ENCODE measurements at places on chromosomes 16 and 17.

- no peak for DNase-seq
These were observed 7.5 kb upstream of the CDH5 start for GRCh38 chr16:66359012-66359411.

GRCh38 chr17:47179141-47179540, 10.0 kb downstream of the CDC27 start:
- no peak for DNase-seq

DNA sequence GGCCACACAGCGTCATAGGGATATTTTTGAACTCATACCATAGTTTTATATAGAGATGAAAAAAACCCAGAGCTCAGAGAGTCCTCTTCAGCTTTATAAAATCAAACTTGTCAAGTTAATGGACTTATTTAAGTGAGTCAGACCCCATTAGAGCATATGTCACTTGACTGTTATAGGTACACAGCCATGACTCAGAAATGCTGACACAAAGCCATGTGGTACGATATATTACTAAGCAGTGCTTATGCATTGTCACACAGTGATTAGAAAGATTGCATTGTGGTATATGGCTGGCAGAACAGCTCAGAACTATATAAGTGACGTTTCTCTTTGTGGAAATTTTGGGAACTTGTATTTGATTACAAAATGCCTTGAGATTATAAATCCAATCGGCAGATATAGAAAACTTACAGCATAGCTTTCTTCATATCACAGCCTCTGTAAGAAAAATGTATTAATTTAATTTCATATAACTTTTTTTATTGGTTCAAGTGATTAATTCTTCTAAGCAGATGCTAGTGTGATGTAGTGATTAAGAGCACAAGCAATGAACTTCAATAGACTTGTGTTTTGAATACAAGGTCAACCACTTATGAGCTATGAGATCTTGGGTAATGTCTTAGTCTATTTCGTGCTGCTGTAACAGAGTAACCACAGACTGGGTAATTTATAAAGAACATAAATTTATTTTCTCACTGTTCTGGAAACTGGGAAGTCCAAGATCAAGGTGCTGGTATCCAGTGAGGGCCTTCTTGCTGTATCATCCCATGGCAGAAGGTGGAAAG, 25.8 kb upstream of the GINS3 start:
- no peak for DNase-seq

DNA sequence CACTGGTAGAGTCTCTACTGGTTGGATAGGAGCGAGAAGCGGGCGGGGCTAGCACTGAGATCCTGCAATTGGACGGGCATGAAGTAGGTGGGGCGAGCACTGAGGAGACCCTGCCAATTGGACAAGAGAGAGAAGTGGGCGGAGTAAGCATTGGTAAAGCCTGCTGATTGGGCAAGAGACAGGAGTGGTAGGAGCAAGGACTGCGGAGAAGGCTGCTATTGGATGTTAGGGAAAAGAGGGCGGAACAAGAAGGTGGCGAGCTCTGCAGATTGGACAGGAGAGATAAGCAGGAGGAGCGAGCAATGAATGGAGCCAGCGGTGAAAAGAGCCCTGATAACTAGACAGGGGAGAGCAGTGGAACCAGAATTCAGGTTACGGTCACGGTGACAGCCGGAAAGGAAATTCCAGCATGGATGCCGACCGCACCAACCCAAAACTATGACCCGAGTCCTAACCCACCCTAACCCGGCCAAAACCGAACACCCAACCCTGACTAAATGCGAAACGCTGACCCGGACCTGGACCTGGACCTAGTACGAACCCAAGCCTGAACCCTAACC, 4.8 kb downstream of the SCGB1C2 start:
- no peak for DNase-seq

GRCh38 chr17:11204991-11205390, 36.0 kb upstream of the SHISA6 start:
- no peak for DNase-seq

DNA sequence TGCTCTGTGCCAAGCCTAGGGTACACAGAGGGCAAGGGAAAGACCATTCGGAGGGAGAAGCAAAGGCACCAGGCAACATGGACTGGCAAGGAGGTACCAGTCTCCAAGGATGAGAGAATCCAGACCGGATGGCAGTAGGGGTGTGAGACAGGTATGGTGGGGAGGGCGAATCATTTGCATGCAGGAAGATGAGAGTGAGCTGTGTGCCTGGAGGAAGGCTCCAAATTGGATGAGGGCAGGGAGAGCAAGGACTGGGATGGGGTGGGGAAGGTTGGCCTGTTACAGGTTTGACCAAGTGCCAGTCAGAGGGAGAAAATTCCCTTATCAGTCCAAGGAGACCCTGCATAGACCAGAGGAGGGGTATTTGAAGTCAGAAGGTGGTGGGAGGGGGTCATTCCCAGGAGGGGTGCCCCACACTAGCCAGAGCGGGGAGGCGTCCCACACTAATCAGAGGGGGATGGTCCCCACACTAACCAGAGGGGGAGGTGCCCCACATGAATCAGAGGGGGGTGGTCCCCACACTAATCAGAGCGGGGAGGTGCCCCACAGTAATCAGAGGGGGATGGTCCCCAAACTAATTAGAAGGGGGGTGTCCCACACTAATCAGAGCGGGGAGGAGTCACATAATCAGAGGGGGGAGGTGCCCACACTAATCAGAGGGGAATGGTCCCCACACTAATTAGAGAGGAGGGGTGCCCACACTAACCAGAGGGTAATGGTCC, 737 bp downstream of the CANT1 start:
- DNase-seq, result no peak

DNA sequence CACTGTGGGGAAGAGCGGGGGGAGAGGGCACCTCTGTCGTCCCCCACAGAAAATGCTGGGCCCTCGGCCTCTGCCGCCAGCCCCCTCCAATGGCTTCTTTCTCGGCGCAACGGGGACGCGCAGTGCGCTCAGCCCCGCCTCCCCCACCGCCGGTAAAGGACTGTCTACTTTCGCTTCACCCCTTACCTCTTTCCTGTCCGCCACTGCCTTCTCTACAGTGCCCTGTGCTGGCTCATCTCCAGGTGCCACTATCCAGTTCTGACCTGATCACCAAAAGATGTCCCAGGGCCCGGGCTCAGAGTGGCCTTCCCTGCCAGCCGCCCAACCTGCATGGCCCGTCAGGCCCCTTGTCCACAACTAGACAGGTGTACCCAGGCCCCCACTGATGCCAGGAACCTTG, 7.3 kb downstream of the ENDOV start:
- no peak for DNase-seq

GRCh38 chr17:15651583-15652110, 32.1 kb upstream of the FBXW10B start:
- DNase-seq, result peak; percentile 4

GRCh38 chr17:70172923-70173322, 3.6 kb downstream of the KCNJ2 start:
- DNase-seq, result no peak

- no peak for DNase-seq
These were observed 58.2 kb downstream of the TK2 start for GRCh38 chr16:66491716-66492064.

DNA sequence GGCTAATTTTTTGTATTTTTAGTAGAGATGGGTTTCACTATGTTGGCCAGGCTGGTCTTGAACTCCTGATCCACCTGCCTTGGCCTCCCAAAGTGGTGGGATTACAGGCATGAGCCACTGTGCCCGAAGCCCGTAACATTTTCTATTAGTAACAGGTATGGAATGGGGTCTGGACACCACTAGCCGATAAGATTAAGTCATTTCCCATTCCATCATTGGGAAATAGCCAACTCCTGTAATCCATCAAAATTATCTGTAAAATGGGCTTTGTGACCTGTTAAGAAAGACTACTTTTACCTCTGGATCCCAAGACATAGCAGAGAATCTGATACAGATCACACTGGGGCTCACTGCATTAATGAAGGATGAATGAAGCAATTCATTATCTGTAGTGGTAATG, 3.9 kb upstream of the LUC7L3 start:
- no peak for DNase-seq

DNA sequence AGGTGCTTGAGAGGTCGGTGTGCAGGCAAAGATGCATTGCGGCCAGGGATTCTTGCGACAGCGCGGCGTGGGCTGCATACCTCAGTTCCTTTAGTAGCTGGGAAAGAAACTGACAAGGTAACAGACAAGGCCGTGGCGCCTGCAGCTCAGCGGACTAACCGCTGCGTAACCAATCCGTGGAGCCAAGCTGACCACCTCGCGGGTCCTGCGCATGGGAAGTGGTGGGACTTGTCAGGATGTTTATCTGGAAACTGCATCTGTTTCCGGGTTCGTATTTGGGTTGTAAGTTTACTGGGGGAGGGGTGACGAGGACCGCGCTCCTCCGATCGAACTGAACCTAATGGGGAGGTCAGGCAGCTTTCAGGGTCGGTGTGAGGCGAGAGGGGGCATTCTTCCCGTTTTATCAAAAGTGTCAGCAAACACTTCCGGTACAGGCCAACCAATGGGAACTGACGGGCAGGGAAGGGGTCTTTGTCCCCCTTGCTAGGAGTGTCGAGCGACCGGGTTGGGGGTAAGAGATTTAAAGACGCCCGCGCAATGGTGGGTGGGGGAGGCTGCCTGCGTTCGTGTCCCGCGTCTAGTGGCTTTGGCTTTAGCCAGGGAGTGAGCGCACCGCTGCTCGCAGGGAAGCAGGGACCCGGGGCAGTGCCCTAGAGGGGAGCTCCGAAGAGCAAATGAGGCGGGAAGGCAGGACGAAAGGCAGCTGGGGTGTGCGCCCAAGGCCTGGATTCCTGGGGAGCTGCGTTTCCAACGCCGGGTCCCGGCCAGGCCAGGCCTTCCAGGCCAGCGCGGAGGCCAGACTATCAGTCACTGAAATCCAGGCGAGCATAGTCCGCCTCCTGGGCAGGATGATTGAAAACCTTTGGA, 7.0 kb downstream of the IRX6 start:
- DNase-seq, result no peak

DNA sequence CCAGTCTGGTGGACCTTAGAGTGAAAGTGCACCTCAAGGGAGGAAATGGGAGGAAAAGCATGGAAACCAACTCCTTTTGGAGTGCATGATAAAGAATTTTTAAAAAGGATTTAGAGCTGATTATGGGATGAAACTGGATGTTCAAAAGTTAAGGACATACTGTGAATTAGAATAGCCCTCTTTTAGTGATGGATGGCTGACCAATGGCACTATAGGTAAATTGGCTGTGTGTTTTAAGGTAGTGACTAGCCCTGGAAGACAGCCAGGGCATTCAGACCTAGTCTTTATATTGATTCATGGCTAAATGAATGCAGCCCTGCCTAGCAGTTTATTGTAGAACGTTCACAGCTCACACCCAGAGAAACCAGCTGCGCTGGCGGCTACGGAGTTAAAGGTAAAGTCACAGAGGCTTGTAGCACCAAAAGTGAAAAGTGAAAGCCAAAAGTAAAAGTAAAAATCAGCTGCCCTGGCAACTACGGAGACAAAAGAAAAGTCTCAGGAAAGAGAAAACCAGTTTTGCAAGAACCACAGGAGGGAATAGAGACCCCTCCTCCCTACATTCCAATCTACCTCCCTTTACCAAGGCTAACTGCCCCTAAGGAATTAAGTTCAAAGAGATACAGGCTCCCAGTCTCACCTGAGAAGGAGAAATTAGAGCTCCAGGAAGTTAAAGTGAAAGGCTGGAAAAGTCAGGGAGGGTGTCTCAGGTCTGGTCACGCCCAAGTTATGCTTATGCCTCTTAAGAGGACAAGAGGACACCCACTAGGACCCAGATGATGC, 21.8 kb downstream of the ACSM1 start:
- peak; percentile 23 for DNase-seq

GRCh38 chr17:57956291-57957119, 1.3 kb upstream of the CUEDC1 start:
- no peak for DNase-seq

DNA sequence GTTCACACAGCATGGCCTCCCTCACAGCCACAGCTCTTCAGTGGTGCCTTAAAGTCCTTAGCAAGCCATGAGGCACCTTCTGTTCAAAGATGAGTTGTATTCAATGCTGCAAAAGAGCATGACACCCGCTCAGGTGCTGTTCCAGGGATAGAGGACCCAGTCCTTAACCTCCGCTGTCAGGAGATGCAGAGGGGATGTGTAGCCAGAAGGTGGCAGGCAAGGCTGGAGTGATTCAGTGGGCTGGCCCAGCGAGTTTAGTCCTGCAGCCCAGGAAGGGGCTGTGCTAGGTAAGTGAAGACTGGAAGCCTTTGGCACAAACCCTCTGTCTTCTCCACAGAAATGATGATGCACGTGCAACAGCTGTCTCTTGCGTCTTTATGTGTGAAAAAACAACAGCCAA, 25.0 kb upstream of the ADAM11 start:
- no peak for DNase-seq

- no peak for DNase-seq
These were observed 23.8 kb downstream of the ARHGAP17 start for GRCh38 chr16:24991349-24991748.

GRCh38 chr16:72921106-72921505, 126.8 kb downstream of the ZFHX3 start:
- no peak for DNase-seq

DNA sequence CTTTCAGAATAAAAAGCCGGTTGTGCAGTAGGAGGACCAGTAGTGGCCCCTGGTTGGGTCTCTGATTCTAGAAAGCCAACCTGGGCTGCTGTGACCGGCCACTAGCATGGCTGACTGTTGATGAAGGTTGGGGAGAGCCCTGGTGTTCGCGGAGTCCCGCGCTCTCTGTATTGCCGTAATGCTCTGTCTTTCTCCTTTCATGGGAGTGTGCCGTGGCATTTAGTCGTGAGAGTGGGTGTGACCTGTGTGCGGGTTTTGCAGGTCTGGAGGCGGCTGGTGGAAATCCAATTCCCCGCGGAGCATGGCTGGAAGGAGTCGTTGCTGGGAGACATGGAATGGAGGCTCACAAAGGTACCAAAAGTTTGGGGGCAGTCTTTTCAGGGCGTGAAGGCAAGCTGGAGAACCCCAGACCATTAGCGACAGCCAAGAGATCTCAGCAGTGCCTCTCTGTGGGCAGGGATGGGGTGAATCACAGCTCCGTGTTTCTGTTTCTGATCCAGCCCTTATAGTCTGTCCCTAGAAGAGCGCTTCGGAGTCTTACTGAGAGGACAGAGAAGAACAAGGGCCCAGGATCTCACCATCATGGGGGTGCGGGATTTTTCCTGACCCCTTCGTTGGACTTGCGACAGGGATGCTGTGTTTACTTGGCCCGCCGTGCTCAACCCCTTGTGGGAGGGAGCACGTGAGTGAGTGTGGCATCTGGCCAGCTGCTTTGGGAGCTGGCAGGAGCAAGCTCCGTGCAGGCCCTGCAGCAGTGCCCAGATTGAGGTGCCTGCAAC, 56.5 kb downstream of the RNF213 start:
- DNase-seq, result no peak

Measured in stimulated activated CD4-positive, alpha-beta T cell treated with anti-CD3 and anti-CD28 coated beads, Interleukin-2, amount 100 ng/mL, for 48 hours (primary cell).